ENCODE measurements at places on chromosomes 3 and 15.

- DNase-seq = no peak
Observed at GRCh38 chr3:156300929-156301840, 180.8 kb downstream of the KCNAB1 start.

DNA sequence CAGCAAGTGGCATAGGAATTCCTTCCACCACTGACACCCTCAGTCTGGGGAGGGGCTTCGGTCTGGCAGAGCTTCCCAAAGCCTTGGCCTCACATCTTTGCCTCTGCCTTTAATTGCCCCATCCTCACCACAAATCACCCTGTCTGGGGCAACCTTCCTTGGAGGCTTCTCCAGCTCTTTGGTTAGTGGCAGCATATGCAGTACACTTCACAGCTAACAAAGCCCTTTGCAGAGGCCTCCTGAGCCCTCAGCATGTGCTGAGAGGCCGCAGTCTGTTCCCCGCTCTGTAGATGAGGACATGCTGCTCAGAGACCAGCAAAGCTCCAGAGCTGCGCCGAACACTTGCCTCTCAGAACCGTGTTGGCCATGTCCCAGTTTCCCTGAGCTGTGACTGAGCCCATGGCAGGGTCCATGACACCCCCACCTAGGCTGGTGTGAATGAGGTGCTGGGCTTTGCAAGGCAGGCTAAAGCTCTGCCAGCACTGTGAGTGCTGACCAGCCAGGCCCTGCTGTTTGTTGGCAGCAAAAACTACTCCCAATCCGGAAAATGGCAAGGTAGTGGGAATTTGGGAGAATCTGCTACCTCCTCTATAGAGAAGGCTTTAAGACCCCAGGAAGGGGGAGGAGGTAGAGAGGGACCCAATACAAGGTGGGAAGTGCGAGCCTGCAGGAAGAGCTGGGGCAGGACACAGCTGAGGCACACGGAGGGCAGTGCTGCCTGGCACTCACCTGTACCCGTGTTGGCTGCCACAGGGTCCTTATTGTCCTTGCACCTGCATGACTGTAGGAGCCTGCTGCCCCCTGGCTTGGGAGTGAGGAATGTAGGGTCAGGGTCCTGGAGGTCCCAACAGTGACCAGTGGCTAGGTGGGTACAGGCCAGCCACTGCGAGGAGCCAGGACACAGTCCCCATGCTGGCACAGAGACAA, 8.4 kb upstream of the KLF15 start:
- DNase-seq = no peak

GRCh38 chr3:147216143-147216673, 190.1 kb downstream of the ZIC4 start:
- DNase-seq = no peak

GRCh38 chr15:36914960-36915808, 185.2 kb downstream of the MEIS2 start:
- DNase-seq = peak; percentile 98

DNA sequence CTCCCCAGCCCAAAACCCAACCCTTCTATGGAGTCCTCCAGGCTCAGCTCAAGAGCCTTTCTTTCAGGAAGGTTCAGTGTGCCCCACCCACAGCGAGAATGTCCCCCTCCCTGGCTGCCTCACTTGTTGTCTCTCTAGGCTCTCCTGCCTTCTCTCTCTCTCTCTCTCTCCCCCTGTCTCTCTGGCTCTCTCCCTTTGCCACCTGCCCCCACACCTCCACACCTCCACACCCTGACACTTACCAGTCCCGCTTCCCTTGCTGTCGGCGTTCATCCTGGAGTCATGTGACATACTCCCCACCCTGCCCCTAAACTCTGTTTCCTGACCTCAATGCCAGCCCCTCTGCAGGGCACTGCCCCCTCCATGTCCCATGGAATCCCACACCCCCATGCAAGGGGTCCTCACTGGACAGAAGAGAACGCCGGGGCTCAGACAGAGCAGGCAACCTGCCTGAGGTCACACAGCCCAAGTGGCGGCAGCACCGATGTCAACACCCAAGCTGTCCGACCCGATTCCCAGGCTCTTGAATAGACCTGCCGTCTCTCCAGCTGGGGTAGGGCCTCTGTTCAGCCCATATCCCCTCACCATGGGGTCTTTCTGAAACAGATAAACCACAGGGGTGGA, 28.5 kb upstream of the SLC6A6 start:
- no peak for DNase-seq

GRCh38 chr3:140180603-140181002, 245.6 kb downstream of the CLSTN2 start:
- DNase-seq = peak; percentile 88

DNA sequence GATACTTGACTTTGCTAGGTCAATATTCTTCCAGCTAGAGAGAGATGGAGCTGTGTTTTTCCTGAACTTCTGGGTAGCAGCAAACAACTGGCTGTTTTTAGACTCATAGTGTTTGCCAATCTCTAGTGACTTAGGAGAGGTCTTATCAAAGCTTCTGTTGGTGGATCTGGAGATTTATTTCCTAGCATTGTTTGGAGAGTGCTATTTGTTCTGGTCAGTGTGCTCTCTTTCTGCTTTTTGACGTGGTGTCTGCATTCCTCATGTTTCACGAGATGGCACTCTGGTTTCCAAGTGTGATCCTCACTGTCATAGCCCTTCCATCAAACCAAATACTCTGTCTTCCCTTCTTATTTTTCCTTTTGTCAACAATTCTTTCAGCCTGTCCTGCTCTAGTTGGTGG, 88.6 kb upstream of the DAZL start:
- DNase-seq = no peak

GRCh38 chr3:24224666-24225384, 269.8 kb downstream of the THRB start:
- DNase-seq = no peak

GRCh38 chr3:67947808-67948508, 293.5 kb upstream of the SUCLG2 start:
- DNase-seq = peak; percentile 77

- no peak for DNase-seq
Observed at GRCh38 chr3:142065932-142066331, 83.4 kb downstream of the TFDP2 start.

- no peak for DNase-seq
Observed at GRCh38 chr3:155302481-155302880, 9.0 kb upstream of the STRIT1 start.

DNA sequence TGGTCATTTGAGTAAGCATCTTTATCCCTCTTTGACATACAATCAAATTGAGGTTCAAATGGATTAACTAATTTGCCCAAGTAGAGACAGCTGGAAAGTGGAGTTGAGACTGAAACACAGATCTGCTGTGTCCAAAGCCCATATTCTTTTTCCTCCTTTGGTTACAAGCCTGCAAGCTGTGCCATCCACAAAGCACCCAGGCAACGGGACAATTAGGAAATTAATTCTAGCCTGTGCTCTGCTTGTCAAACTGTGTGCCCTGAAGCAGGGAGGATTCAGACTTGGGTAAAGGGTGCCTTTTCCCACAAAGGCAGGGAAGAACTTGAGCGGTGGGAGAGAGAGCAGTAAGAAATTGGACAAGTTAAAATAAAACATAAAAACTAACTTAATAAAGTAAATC, 127.9 kb downstream of the DTWD1 start:
- DNase-seq = peak; percentile 34

GRCh38 chr15:39232512-39232911, 348.4 kb upstream of the THBS1 start:
- no peak for DNase-seq

GRCh38 chr3:71854706-71855105, 69.8 kb upstream of the PROK2 start:
- DNase-seq = no peak

DNA sequence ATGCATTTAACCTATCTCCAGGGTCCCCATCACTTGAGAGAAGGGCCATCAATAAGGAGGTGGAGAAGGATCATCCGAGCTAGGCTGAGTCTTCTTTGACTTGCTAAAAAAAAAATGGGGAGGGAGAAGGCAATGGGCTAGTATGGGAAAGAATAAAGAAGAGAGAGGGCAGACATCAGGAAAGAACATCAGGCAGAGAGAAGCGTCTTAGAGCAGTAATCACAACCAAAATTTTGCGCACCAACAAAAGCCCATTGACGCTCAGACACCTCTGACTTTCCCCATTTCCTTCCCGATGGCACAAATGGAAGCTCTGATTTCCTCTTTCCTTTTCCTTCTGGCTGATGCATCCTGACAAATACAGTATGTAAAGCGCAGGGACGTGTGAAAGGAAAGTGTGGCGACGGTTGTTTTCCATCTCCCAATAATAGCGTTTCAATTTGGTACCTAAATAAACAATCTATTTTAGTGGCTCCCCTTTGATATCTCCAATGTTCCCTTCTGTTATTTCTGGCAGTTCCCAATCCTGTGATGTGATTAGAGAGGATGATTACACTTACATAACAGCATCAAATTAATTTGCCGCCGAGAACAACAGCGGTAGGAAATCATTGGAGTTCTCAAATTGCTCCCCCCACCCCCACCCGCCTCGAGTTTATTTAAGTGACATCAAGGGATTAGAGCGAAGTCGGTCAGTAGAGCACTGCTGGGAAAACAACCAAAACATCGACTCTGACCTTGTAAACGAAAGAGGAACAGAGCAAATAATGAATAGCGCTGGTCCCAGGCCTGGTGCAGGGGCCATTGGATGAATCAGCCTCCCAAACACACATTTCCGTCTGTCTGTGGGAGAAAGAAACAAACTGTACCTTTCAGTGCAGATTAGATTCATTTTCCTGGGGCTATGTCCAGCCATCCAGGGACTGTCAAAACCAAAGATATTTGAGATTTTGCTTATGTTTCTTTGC, 273.3 kb upstream of the ICE2 start:
- DNase-seq = peak; percentile 34
